Stimulated activated CD8-positive, alpha-beta memory T cell treated with anti-CD3 and anti-CD28 coated beads, Interleukin-7, amount 100 ng/mL, for 48 hours (primary cell): ENCODE measurements at places on chromosomes 2 and 18.

DNA sequence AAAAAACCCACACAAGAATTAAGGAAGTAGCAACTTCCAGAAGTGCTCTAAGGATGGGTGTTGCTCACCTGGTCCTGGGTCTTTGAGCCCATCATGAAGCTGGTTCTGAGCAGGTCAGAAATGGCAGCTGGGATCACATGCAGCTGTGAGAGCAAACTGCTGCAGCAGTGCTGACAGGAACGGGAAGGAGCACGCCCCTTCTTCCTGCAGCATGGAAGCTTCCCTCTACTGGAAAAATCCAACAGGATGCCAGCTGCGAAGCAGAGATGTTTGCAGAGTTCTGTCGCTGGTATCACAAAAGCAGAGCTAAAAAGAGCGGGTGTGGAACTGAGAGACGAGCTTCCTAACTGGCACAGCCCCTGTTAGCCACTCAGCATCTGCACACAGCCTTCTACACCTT is 33.7 kb downstream of the EIF4E2 start:
- DNase-seq, result no peak

GRCh38 chr2:210376694-210377093 is 61.7 kb upstream of the MYL1 start:
- DNase-seq, result no peak

DNA sequence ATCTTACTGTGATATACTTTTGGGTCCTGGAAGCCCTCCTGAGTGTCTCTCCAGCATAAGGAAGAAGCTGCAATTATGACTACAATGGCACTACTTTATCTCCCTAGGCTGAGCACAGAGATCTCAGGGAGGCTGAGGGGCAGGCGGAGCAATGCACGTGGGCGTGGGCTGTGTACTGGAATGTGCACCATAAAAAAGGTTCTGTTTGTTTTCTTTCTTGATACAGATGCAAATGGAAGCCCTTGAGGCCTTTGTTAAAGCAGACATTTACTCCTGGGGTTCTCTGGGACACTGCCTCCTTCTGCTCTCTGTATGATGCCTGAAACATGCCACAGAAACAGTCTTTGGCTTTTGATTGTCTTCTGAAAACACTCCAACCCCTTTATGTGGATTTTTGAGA is 79.1 kb upstream of the DLX2 start:
- no peak for DNase-seq

DNA sequence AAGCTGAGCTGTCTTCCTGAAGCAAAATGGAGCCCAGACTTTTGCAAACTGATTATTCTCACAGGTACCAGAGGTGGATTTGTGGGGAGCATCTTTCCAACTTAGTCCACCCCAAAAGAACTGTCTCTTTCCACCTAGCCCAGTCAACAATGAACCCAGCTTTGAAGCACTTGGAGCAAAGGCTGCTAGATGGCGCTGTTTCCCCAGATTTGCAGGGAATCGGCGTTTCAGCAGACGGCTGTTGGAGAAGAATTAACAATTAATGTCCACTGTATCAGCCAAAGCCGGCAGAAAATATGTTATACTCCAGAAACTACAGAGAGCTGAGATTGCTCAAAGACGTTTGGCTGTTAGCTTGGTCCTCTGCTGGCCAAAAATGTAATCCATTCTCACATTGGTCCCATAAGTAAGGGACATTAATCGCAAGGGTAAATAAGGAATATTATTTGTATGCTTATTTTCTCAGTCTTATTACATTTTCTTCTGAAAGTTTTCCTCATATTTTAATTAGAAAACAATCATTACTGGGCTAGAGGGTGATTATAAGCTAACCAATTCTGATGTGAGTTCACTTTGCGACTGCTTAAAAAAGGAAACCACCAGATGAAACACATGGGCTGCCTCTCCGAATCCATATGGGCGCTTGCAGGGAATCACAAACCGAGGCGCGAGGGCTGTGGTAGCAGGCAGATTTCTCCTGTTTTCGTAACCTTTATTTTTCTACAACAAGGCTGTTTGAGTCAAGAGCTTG is 423.8 kb upstream of the MEX3C start:
- no peak for DNase-seq

DNA sequence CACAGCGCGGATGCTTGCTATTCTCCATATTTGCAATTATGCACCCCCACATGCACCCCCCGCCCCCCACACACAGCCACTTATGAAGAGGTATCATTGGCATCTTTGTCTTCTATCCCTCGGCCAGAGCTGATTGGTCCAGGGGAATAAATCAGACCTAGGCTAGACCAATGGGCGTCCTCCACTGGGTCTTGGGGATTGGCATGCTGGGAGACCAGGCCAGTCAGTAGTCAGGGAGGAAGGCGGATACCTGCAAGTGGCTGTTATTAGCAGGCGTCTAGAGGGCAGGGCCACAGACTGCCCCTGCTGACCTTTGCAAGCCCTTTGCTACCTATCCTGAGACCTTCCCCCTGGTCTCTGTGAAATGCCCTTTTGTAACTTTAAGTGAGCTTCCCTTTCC is 30.0 kb downstream of the ATOH8 start:
- no peak for DNase-seq

- DNase-seq, result no peak
These were observed 8.6 kb downstream of the SNRNP27 start for GRCh38 chr2:69902213-69902922.

DNA sequence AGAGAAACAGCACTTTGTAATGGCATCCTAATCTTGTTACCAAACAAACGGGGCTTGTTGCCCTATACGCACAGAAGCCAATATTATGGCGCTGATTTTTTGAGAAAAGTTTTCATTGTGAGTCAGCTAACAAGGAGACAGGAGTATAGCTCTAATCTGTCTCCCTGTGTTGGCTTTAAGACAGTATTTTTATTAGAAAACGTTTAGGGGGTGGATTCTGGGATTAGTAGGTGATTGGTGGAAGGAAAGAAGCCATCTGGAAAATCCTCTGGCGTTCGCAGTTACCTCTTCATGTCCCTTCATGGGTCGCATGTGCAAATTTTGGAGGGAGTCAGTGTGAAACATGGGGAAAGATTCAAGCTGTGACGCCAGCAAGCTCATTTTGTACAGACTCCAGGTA is 698 bp upstream of the TMEM237 start:
- DNase-seq, result no peak

DNA sequence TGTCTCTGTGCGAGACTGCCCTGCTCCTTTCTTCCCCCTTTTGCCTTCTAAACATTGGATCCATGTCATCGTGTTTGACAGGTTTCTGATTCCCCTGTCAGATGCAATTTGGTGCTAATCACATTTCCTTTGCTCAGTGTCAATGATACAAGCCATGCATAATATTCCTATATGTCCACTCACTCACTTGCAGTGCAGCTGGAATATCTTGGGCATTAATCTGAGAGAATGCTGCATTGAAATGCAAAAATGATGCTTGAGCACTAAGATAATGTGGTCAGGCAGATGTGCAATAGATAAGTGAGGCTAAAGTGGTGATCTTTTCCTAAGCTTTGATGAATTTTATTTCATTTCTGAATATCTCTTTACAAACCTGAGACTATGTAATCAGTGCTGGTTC is 375.5 kb downstream of the PARD3B start:
- no peak for DNase-seq

- DNase-seq, result no peak
These were observed 354.7 kb upstream of the SMIM21 start for GRCh38 chr18:75782204-75782603.

- DNase-seq, result no peak
These were observed 29.7 kb upstream of the NOSTRIN start for GRCh38 chr2:168772704-168773103.

- no peak for DNase-seq
These were observed 36.3 kb downstream of the VWA3B start for GRCh38 chr2:98123286-98123685.

DNA sequence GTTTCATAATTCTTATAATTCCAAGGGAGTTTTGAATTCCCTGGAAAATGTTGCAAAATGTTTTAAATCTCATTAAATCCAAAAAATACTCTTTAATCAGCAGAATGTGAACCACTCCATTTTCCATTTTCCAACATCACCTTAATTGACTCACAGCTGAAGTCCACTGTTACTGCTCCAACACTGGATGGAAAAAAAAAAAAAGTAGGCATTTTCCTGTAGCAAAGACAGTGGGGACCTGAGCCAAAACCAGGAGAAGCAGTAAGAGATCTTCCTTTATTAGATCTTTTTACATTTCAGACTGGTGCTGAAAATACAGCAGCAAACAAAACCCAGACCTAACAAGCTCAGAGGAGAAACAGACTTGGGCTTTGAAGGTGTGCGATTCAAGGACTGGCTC is 62.4 kb upstream of the SPATS2L start:
- DNase-seq, result no peak

- no peak for DNase-seq
These were observed 255.8 kb downstream of the GLI2 start for GRCh38 chr2:120991441-120991840.

GRCh38 chr2:16058256-16058655 is 117.9 kb downstream of the MYCN start:
- no peak for DNase-seq

DNA sequence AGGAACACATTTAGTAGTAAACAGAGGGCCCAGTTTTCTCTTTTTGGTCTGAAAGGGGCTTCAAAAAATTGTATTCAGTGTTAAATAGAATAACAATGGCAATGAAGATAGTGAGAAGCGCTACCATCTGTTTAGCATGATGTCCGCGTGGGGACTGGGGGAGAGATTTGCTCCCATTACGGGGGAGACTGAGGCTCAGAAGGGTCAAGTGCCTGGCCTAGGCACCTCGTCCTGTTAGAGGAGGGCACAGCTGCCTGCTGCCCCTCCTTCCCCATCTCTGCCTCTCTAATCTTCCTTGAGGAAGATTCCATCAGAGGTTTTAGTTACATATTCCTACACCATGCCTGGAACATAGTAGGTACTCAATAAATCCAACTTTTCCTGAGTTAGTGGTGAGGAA is 10.1 kb upstream of the TMEM185B start:
- DNase-seq, result no peak

DNA sequence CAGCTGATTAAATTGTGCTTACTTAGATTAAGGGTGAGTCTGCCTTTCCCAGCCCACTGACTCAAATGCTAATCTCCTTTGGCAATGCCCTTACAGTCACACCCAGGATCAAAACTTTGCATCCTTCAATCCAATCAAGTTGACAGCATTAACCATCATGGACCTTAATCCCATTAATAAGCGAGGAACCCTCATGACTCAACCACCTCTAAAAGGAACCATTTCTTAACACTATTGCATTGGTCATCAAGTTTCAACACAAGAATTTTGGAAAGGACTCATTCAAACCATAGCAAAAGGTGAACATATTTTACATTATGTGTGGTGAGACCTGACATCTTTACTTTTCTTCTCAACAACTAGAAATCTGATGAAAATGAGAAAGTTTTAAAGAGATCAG is 187.0 kb downstream of the OSR1 start:
- no peak for DNase-seq

DNA sequence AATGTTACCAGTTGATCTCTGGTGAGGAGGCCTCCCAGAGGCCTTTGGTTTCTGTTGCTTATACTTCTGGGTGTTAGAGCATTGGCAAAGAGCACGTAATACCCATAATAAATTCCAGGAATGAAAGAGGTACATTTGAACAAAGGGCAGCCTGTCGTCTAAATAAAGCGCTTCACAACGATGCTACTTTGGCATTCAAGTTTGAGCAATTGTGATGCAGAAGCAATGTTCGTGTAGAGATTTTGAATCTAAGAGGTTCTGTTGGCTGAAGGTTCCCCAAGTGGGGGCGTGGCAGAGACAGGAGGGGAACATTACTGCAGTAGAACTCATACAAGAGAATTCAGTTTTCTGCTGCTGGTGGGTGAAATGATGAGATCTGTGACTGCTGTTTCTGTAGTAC is 27.8 kb downstream of the ZNF532 start:
- DNase-seq, result no peak

DNA sequence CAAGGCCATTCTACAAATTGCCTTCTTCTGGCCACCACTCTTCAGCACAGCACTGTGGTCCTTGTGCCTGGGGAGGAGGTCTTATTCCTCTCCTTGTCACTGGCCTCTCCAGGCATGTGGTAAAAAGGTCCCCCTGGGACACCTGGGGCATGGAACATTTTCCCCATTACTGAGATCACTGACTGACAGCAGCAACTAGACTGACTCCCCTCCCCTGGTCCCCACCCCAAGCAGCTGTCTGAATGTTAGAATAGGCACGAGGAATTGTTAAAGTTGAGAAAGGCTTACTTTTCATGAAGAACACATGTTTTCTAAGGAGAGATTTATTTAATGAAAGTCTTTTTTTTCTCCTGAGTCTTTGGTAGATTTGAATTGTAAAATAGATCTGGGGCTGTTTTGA is 39.5 kb upstream of the RTN4 start:
- no peak for DNase-seq

DNA sequence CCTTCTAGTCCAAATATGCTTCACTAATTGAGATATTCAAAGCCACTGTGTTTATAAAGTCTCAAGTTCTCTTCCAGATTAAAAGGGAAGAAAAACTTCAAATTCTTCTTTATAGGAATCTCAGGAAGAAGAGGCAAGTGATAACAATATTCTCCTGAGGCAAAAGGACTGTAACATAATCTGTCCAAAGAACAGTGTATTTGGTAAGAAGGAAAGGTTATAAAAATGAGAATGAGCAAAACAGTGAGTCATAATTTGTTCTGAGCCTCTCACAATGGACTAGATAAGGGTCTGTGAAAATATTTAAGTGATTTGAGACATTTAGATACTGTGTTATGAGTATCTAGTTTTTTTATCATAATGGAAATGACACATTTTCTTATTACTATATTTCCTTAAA is 44.3 kb downstream of the SNRPD1 start:
- DNase-seq, result no peak

DNA sequence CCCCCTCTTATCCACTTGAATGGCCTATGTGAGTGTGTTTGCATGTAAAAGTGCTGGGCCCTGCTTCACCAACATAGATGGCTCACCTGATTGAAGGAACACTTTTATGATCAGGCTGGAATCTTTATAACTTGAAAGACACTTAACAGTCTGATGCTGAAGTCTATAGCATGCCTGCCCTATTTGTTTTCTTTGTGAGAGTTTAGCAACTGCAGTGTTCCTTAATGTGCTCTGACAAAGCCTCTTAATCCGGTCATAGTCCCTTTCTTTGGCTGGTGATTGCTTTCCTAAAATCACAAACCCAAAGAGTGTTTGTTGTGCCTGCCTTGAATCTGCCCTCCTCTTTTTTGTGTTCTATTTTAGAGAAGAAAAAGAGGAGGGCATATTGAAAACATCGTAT is 1382.8 kb upstream of the CELF4 start:
- DNase-seq, result no peak

GRCh38 chr2:150462770-150463169 is 24.7 kb downstream of the RND3 start:
- no peak for DNase-seq

DNA sequence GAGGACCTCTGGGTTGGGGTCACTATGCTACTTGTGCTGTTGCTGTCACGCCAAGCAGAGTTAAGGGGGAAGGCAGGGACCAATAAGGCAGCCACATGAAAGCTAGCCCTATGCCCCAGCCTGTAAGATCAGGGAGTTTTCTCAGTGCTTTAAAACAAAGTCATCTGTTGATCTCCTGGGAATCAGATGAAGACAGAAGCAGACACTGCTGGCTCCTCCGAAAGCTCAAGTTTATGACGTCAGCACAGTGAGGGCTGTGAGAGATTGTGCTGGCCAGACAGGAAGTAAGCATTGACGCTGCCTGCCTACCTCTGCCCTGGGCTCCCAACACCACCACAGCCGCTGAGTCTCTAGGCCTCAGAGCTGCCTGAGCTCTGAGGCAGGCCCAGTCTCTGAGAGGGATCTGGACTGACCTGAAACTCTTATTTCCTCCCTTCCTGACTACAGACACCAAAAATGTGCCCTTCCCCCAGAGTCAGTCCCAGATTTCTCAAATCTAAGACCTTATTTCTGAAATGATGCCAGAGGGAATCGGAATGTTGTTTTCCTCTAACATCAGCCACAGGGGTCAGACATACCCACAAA is 118.1 kb upstream of the EPAS1 start:
- peak; percentile 41 for DNase-seq

- DNase-seq, result no peak
These were observed 25.9 kb upstream of the IMPA2 start for GRCh38 chr18:11955239-11956029.
